Germinal center (tissue), 1 donor: ENCODE measurements at places on chromosomes 7 and 10.

DNA sequence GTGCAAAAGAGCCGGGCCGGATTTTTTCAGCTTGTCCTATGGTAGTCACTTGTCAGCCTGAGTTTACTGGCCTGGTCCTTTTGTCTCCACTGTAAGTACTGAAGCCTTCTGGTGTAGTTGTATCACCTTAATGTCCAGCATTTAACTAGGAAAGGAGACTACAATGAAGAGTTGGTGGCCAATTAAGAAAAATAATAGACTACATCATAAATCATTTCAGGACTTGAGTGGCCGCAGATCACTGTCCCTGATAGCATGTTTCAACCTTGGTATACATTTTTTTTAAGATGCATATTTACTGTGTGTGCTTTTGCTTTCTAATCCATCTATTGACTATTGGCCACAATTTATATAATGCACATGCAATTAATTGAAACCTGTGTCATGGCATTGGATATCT is 6.1 kb downstream of the FZD1 start:
- DNase-seq = no peak

DNA sequence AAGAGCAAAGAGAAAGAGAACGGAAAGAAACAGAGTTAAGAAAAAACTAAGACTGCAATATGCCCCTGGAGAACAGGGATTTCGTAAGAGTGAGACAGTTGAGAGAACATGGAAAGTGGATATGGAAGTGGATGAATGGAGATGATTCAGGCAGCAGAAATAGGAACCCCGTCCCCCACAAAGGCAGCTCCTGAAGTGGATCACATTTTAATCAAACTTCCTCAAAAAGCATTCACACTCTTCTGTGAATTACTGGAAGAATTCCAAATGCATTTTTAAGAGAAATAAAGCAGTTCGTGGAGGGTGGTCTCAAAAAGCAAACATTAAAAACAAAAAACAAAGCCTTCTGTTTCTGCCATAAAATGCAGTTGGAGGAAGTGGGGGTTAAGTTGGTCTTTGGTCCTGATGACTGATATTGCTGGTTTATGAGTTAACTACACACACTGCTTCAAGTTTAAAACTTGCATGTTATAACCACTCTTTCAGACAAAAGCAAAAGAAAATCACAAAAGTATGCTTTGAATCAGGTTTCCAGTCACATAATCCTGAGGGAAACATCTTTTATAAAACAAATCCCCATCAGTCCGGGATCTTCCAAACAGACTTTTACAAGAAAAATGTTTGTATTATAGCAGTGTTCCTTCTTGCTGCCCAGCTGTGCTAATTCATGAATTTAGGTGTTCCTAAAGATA is 214.3 kb downstream of the FANK1 start:
- DNase-seq = no peak

GRCh38 chr10:6035101-6035834 is 26.9 kb downstream of the IL2RA start:
- DNase-seq = no peak

DNA sequence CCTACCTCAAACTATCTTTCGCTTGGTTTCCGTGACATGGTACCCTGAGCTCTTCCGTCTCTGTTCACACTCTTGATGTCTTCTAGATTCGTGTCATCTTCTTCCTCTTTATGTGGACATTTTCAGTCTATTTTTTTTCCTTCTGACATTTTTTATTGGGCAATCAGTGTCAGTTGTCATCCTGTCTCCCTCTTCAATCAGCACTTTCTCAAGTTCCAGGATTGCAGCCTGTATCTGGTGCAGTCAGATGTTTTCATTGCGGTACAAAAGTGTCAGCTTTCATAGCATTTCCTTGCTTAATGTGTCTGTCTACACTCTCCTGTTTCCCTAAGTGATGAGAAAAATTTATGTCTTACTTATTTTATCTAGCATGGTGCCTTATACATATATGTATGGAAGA is 51.1 kb upstream of the ETV1 start:
- DNase-seq = no peak

- DNase-seq = no peak
These were observed 13.7 kb upstream of the GPR141 start for GRCh38 chr7:37669818-37670217.
